ENCODE measurements at places on chromosomes 3 and 15.

DNA sequence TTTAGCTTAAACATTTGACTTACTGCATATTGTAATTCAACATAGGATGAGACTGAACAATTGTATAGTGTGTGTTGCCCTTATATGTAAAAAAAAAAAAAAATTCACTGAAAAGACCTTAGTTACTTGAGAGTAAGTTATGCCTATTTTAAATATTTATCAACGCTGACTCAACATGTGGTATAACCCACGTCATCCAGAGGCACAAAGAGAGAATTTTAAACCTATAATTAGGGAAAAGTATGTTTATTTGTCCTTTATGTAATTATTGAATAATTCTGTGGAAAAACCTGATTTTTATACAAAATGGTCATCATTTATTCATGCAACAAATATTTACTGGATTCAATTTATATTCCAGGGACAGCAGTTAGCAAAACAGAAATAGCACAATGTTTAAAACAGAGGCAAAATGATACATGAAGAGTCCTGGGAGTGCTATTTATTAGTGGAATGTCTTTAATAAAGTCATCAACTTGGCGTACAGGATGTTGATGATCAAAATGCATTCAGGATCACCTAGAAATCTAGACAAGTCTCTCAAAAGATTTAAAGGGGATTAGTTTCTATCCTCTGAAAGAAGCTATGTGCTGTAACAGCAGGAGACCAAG, 223.7 kb downstream of the PCCB start:
- no peak for DNase-seq

GRCh38 chr3:80806673-80807072, 954.8 kb downstream of the GBE1 start:
- DNase-seq = no peak

DNA sequence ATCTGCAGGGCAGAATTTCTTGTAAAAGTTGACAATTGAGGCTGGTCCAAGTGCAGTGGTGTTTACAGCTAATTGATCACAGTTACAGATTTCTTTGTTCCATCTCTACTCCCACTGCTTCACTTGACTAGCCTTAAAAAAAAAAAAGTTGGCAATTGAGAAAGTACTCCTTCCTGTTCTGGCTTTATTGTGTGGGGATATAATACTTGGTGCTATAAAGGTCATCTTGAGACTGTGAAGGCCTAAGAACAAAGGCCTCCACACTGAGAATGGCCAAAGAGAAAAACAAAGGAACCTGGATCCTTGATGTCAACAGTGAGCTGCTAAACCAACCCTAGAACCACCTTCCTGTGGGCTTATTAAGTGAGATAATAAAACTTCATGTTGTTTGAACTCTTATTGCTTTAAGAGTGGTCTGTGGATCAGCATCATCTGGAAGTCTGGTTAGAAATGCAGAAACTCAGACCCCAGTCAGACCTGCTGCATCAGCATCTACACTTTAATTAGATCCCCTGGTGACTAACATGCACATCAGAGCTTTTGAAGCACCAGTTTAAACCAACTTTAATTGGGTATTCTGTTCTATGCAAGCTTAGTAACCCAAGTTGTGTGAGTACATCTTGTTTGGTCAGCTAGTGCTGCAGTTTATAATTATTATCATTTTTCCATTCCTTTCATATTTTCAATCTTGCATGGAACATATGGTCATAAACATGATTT, 55.2 kb downstream of the TMOD3 start:
- DNase-seq = no peak

DNA sequence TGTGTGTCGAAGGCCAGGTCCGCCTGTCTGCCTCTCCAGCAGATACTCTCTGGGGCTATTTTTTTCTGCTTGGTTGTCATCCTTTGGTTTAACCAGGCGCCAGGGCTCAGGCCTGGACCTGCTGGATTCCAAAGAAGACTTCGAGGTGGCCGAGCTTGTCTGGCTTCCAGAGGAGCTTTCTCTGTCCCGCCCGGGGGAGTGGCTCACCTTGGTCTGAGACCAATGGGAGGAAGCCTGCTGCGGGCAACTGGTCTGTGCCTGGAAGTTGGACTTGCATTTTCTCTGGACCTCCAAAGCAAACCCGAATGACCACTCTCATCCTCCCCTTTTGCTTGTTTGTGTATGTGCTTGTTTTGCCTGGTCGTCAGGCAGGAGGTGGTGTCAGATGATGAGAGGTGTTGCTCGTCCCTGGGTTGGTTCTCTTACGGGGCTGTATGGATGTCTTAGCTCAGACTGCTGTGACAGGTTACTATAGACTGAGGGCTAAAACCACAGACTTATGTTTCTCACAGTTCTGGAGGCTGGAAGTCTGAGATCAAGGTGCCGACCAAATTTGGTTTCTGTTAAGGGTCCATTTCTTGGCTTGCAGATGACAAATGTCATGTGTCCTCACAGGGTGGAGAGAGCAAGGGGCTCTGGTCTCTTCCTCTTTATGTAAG, 19.3 kb downstream of the IGF1R start:
- DNase-seq = no peak

DNA sequence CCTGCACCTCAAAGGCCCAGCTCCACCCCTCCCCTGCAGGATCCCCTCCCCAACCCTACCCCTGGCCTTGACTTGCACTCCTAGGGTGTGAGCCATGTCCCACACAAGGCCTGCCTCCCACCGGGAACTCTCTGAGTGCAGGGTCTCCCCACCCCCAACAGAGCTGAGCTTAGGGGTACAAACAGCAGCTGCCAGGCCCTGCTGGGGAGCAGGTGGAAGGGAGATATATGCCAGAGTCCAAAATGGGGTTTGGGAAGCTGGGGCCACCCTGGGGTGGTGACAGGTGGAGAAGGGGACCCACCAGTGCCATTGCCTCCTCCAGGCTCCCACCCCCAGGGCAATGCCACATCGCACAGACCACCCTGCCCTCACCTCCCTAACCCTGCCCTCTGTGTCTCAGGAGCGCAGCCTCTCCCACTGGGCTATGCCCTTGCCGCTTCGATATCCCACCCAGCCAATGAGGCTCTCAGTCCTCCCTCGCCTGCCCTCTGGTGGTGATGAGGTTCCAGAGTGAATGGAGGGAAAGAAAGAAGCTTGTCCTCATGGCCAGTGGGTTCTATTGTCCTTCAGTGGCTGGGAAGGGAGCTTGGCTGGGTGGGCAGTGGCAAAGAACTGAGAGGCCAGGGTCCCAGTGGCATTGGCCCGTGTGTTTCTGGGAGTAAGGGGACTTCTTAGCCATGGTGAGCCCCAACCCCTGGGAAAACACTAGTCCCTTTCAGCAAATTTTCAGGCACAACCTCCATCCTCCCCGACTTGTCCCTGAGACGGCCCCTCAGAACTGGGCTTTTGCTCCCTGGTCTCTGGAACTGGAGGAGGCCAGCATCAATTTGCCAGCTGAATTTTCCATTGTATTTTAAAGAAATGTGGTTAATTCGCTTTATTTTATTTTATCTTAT, 46.8 kb downstream of the CYP11A1 start:
- DNase-seq = no peak

DNA sequence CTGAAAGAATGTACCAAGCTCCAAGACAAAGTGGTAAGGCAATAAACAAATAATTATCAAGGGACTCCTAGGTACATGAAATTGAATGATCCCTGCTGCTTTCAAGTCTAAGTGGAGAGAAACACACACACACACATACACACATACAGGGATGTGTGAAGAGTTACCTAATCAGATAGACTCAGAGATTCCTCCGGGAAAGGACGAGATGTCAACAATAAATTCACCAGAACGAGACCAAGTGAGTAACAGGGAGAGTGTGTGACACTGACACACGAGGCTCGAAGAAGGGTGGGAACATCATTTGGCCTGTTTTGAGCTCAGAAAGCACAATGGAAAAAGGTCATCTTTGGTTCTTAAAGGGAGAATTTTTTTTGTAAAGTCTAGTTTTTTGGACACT, 13.4 kb downstream of the LRIG1 start:
- no peak for DNase-seq

- no peak for DNase-seq
Observed at GRCh38 chr15:41160639-41161315, 44.7 kb upstream of the INO80 start.

- DNase-seq = no peak
Observed at GRCh38 chr3:197168606-197169005, 129.8 kb downstream of the DLG1 start.

DNA sequence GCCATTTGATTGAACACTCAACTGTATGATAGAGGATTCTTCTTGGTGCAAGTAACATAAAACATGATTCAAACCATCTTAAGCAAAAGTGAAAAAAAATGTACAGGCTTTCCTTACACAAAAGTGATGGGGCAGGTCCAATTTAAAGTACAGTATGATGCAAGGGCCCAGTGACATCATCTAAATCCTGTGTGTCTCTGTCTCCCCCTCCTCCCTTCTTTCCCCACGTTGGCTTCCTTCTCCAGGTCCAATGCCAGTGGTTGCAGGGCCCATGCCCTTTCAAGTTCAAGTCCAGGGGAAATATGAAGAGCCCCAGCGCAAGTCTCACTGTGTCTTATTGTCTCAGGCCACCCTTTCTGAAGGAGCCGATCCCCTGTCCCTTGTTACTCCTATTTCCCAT, 332.3 kb downstream of the SHQ1 start:
- DNase-seq = no peak

DNA sequence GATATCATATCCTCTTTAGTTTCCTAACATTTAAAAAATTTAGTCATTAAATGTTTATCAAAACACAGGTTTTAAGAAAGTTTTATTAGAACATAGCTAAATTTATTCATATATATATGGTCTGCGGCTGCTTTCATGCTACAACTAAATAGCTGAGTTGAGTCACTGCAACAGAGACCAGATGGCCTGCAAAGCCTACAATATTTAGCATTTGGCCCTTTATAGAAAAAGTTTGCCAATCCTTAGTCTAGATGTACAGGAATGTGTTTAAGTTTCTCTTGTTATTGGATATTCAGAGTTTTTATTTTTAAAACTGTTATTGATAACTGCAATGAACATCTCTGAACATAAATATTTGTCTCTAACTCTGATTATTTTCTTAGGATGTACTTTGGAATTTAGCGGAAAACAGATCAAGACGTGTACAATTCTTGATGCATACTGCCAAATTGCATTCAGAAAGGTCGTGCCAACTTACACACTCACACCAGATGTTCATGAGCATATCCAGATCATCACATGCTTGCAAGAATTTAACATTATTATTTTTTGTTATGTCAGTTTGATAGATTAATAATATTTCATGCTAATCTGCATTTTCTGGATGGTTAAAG, 157.9 kb downstream of the STAC start:
- no peak for DNase-seq

GRCh38 chr3:125671461-125672243, 76.4 kb upstream of the OSBPL11 start:
- no peak for DNase-seq

- DNase-seq = no peak
Observed at GRCh38 chr3:44436181-44436580, 41.3 kb downstream of the ZNF445 start.

DNA sequence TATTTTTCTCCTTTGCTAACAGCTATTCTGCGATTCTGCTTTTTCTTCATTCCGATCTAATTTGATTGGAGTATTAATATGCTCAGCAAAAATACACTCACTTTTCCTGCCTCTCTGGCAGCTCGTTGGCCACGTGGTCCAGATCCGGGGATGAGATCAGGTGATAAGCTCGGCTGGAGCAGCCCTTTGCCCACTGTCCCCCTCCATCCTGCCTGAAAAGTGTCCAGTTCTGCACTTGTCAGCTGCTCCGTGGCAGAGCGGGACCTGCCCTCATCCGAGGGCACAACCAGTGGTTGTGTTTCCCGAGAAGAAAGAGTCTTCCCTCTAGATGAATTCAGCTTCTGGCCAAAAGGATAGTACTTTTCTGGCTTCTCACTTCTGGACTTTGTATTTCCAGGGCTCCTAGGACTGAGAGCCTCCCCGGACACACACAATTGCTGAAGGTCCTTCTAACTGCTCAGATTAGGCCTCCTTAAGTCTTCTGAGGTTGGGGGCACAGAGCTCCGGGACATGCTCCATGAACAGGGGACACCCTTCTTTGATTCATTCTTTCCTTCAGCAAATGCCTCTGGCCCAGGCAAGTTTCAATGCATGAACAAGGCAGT, 103.9 kb upstream of the ALDH1A3 start:
- no peak for DNase-seq

GRCh38 chr15:41022487-41023090, 69.3 kb downstream of the CHAC1 start:
- no peak for DNase-seq

DNA sequence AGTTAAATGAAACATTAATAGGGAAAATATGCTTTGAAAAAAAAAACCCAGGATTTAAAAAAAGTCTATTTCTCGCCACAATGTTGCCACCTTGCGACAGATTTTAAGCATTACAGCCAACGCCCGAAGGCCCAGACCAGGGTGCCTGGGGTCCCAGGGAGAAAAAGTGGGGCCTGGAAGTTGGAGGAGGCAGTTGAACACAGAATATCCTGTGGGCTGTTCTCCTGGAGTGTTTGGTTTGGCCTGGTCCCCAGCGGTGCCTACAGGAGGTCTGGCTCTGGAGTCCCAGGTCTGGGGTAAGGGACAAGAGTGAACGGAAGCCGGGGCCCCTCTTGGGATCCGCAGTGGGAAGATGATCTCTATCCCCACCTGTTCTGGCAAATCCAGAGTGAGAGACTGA, 3.4 kb downstream of the RNU6-1 start:
- no peak for DNase-seq

GRCh38 chr3:133246119-133246518, 153.7 kb upstream of the BFSP2 start:
- DNase-seq = no peak

GRCh38 chr3:191259486-191259885, 60.4 kb downstream of the OSTN start:
- no peak for DNase-seq

GRCh38 chr15:87080547-87080946, 1000.9 kb downstream of the AGBL1 start:
- no peak for DNase-seq

GRCh38 chr3:139835830-139836683, 98.9 kb upstream of the CLSTN2 start:
- DNase-seq = no peak

- no peak for DNase-seq
Observed at GRCh38 chr3:17187589-17188184, 302.9 kb downstream of the PLCL2 start.

DNA sequence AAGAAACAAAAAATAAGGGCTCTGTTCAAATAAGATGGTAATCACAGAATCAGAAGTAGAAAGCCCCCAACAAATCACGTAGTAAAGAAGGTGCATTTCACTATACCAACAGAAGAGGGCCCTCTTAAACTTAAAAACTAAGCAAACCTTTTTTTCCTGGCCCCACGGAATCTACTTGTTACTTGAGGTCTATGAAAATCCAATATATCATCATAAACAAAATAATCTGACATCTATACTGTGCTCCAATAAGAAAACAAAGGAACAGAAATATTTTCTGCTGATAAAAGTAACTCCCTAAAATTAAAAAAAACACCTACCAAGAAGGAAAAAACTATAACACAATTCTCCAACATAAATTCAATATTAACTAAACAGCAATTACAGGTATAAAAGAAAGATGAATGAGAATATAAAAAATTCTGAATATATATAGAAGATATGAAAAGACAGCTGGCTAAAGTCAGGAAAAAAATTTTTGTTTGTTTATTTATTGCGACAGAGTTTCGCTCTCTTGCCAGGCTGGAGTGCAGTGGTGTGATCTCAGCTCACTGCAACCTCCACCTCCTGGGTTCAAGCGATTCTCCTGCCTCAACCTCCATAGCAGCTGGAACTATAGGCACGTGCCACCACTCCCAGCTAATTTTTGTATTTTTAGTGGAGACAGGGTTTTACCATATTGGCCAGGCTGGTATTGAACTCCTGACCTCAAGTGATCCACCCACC, 81.8 kb downstream of the CLASP2 start:
- no peak for DNase-seq

GRCh38 chr15:67947254-67948039, 106.7 kb upstream of the PIAS1 start:
- DNase-seq = no peak

GRCh38 chr3:174862666-174863065, 3.5 kb downstream of the NAALADL2 start:
- DNase-seq = no peak

Measured in stimulated activated CD8-positive, alpha-beta memory T cell treated with anti-CD3 and anti-CD28 coated beads, Interleukin-4, amount 100 ng/mL, for 4 hours (primary cell).